ENCODE measurements at places on chromosomes 13 and 19.

GRCh38 chr13:36888645-36889044 is 31.4 kb downstream of the SMAD9 start:
- no peak for DNase-seq

- DNase-seq: no peak
Measured at GRCh38 chr19:30078381-30078910, 136.4 kb downstream of the URI1 start.

GRCh38 chr19:47190167-47190727 is 40.8 kb downstream of the BBC3 start:
- peak; percentile 21 for DNase-seq

DNA sequence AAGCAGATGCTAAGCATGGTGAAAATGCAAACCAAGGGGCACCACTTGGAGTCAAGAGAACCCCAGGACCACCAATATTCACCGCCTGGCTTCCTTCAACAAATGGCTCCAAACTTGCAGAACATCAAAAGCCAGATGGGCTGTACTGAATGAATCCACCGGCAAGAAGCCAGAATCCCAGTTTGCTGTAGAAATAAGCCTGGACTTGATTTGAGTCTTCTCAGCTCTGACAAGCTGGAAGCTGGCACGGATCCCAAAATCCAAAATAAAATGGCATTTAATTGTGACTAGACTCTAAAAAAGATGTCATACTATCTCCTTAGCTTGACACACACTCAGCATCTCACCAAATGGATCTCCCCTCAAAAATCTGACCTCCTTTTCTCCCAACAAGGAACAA is 11.9 kb downstream of the EFNB2 start:
- no peak for DNase-seq

DNA sequence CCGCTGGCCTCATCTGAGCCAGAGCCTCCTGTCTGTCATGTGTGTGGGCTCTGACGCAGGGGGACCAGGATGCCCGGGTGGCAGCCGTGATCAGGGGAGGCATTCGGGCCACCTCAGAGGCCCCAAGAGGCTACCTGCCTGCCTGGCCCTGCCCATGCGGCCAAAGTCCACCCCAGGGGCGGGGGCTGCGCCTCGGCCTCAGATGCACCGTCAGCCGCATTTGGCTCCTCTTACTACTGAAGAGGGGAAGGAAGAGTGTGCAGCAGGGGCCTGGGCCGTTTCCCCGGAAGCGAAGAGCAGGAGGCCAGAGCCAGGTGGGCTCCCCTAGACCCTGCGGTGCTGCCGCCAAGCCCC is 34.0 kb downstream of the C13orf46 start:
- DNase-seq: no peak

DNA sequence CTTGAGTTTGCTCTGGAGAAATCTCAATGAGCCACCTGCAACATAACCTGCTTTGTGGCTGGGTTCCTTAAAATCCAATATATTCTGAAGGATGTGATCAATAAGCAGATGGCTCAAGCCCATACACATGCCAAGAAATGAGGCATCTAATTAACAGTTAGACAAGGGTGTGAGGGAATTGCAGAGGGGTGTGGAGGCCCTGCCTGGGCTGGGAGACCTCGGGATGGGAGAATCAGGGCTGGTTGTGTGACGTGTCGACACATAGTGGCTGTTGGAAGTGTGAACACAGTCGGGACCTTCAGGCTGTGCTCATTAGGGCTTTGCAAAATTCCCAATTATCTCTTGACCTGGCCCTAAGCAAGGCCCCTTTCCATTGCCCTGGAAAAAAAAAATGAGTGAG is 362.0 kb upstream of the TMTC4 start:
- DNase-seq: no peak

- DNase-seq: no peak
Measured at GRCh38 chr13:71021825-71022422, 845.1 kb downstream of the DACH1 start.

- DNase-seq: no peak
Measured at GRCh38 chr19:4012092-4012974, 4.8 kb downstream of the PIAS4 start.

DNA sequence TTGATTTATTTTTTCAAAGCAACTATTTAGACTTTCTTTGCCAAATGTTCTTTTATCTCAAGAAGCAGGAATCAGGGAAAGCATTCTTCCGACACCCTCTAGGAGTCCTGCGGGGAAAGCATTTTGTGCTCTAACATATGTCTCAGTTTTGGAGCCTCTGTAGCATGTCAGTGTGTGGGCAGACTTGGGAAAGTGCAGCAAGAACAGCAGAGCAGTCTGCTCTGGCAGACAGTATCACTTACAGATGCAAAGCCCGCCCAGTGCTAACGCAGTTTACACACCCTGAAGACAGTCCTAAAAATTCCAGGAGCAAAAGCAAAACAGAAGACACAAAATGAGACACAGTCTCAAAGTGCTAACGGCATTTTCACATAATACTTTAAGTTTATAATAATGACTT is 393.5 kb downstream of the KLF12 start:
- no peak for DNase-seq

DNA sequence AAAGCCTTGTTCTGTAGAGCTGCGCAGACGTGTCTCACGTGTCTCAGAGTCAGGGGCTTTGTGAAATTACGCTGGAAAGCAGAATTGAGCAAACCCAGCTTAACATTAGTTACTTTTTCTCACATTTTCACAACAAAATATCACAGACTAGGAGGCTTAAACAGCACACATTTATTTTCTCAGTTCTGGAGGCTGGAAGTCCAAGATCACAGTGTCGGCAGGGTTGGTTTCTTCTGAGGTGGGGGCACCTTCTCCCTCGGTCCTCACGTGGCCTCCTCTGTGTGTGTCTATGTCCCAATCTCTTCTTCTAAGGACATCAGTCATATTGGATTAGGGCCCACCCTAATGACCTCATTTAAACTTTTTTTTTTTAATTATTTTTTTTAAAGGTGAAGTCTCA is 4.7 kb upstream of the EIF3G start:
- DNase-seq: no peak

GRCh38 chr19:19105365-19106055 is 32.8 kb downstream of the TMEM161A start:
- no peak for DNase-seq

DNA sequence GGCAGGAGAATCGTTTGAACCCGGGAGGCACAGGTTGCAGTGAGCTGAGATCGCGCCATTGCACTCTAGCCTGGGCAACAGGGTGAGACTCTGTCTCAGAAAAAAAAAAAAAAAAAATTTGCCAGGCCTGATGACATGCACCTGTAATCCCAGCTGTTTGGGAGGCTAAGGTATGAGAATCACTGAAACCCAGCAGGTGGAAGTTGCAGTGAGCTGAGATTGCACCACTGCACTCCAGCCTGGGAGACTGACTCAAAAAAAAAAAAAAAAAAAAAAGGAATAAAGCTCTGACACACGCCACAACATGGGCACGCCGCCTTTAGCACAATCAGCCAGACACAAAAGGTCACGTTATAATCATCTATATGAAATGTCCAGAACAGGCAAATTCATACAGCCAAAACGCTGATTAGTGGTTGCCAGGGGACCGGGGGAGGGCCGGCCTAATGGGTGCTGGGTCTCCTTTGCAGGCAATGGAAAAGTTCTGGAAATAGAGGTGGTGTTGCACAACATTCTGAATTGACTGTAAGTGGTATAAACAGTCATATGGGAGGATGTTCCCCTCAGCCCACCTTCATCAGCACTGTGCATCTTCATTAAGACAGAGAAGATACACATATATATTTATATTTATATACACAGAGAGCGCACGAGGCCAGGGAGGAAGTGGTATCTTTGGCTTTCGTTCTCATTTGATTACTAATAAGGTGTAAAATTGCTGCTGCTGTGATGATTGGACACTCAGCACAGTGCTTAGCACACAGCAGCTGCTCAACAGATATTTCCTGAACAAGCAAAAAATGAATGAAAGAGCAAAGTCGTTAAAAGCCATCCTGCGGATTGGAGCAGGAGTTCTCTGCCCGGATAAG is 3.8 kb downstream of the HSPBP1 start:
- no peak for DNase-seq

- DNase-seq: no peak
Measured at GRCh38 chr13:57418067-57418677, 213.4 kb upstream of the PCDH17 start.

- DNase-seq: peak; percentile 48
Measured at GRCh38 chr19:871446-872265, 12.2 kb downstream of the CFD start.

- no peak for DNase-seq
Measured at GRCh38 chr13:113573065-113573464, 11.5 kb upstream of the TFDP1 start.

DNA sequence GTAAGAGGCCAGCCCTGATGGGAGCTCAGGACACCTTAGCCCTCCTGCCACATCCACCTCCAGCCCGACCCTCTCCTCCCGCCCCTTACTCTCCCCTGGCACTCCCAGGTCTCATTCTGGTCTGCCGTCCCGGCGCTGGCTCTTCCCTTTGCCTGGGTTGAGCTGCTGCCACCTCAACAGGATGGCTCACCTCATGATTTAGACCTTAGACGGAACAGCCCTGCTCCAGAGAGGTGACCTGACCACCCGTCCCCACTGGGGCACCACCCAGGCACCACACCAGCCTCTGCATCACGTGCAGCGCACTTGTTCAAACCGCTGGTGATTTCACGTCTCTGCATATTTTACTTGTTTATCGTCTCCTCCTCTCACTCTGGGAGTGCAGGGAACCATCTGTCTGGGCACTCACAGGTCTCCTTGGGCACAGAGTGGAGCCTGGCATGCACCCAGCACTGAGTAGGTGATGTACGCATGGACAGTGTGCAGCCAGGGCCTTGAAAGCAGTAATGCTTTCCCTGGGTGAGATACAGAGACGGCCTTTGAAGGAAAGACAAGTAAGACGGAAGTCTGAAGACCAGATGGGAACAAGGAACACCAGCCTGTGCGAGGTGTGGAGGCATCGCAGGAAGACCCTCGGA is 183.1 kb downstream of the KATNAL1 start:
- no peak for DNase-seq

GRCh38 chr19:8388612-8388958 is 1.6 kb upstream of the RAB11B start:
- no peak for DNase-seq

- no peak for DNase-seq
Measured at GRCh38 chr13:112434937-112435523, 58.9 kb downstream of the SPACA7 start.

DNA sequence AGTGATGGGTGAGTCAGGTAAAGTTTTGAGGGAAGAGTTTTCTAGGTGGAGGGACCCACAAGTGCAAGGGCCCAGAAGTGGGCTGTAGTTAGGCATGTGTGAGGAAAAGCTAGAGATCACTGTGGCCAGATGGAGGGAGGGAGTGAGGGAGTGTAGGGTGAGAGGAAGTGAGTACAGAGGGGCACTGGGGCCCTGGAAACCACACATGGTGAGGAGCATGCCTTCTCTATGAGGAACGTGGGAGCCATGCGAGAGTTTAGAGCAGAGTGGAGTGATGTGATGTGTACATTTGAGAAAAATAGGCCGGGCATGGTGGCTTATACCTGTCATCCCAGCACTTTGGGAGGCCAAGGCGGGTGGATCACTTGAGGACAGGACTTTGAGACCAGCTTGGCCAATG is 14.7 kb upstream of the SHKBP1 start:
- DNase-seq: no peak

GRCh38 chr19:18668252-18668631 is 15.2 kb upstream of the CRTC1 start:
- DNase-seq: no peak
